ENCODE measurements at places on chromosomes 3 and 15. TPM values are rescaled to one million over a fixed set of nuclear protein-coding genes. Genes with fewer than 3 reads are reported as not detected.

DNA sequence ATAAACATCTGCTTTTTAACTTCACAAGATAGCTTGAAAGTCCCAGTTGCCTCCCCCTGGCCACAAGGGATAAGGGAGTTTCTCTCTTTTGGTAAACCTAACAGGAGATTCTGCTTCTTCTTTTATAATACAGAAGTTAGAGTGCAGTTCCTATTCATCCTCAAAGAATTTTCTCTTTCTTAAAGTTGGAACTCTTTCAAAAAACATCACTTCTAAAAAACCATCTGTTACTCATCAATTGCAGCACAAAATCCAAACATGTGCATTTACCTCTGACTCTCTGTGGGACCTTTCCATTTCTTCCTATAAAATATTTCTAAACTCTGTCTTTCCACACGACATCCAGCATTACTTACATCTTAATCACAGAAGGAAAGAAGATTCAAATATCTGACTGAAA is 5.1 kb downstream of the DPH6 start:
- no peak for DNase-seq

DNA sequence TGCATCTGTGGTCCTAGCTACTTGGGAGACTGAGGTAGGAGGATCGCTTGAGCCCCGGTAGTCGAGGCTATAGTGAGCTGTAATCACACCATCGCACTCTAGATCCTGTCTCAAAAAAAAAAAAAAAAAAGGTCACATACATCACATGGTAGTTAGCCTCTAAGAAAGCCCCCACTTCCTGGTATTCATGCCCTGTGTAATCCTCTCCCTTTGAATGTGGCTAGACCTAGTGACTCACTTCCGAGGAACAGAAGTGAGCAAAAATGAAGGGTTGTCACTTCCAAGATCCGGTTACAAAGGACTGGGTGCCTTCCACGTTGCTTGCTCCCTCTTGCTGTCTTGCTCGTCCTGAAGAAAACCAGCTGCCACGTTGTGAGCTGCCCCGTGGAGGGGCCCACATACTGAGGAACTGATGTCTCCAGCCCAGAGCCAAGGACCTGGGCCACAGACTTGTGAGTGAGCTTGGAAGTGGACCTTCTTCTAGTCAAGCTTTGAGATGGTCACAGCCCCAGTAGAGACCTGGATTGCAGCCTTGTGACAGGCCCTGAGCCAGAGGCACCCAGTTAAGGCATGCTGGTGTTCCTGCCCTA is 12.6 kb upstream of the LCTL start:
- no peak for DNase-seq

DNA sequence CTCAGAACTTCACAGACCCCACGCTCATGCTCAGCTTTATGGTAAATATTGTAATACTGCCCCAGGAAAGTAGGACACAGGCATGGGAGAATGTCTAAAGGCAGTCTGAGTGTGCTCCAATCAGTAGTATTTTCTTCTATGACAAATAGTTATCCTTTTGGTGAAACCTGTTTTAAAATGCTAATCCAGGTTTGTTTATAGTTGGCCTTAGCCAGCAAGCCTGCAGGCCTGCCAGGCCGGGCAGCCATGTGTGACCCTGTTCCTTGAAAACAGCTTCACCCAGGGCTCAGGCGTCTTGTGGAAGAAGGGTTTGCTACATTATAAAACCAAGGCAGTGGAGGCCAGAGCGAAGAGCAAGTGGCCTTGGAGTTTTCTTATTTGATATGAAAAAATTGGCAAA is 104.7 kb downstream of the SEMA6D start:
- DNase-seq: no peak

Gene ADAMTSL3
- total RNA-seq: 39.1 TPM

- no peak for DNase-seq
Measured at GRCh38 chr15:75729326-75730069, 16.9 kb upstream of the CSPG4 start.

Gene LCTL
- total RNA-seq: 19.6 TPM

DNA sequence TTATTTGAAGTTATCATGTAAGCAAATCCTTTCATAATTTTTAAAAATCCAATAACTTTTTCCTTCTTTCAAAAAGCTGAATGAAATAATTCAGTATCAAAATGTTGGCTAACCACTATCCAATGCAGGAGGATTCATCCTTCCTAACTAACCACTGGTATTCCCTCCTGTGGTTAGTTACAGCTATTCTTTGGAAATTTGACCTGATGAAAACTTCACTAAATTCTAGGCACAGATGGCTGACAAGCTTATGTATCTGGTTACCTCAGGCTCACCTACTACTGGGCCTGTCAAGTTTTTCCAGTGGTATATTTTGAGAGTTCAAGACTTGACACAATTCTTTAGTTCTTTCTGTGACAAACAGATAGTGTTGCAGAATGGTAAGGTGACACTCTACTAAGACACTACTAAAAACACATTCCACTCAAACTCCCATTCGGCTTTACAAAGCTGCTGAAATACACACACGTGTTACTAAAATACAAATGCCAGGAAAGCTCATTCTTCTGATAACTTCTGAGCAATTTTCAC is 15.8 kb downstream of the NPTN start:
- DNase-seq: no peak

DNA sequence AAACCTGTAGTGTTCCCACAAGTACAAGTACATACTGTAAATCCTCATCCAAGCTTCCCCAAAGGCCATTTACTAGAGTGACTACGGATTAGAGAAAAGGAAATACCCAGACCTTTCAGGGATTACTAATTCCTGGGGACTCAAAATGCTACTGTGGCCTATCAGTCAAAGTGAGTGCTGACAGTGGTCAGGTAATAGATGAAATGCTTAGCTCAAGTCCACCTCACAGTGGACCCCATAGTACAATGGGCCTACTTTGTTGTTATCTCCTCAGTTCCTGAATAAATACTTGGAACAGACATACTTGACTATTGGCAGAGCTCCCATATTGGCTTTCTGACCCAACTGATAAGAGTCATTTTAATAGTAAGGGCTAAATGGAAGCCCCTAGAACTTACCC is 61.6 kb downstream of the MAP4 start:
- DNase-seq: no peak
